ENCODE measurements at places on chromosomes 4 and X. TPM values are rescaled to one million over a fixed set of nuclear protein-coding genes. Genes with fewer than 3 reads are reported as not detected.

PWWP3B gene
- 22.3 TPM for polyA plus RNA-seq

TASL gene
- 0.66 TPM for polyA plus RNA-seq

ARSJ gene
- 1.6 TPM for polyA plus RNA-seq

- no peak for DNase-seq
- no peaks in the 10 kb centered on the region for H3K27me3 ChIP-seq
- H3K4me1 ChIP-seq = peaks cover 5% of the 10 kb centered on the region
- no peak overlapping the region for H3K27ac ChIP-seq
Observed at GRCh38 chr4:71255976-71256375, 82.8 kb upstream of the SLC4A4 start.

DNA sequence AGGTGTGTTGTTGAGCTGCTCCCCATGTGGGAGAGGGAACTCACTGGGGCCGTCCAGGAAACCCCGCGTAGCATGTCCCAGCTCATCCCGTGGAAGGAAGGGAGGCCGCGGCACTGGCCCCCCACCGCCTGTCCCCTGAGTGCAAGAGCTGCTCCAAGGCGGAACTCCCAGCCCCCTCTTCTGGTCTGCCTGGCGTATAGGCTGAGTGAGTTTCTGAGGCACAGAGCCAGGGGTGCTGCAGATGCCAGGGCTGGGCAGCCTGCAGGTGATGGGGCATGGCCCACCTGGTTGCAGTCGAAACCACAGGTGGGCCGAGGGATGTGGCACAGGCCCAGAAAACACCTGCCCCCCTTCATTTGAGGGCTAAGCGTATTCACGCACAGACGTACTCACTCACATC, 49.6 kb downstream of the ABLIM2 start:
- peaks cover 5% of the 10 kb centered on the region for H3K4me1 ChIP-seq
- H3K4me3 ChIP-seq = no peak overlapping the region
- no peak for DNase-seq
- H3K27ac ChIP-seq = no peak overlapping the region
- no peaks in the 10 kb centered on the region for H3K36me3 ChIP-seq

DNA sequence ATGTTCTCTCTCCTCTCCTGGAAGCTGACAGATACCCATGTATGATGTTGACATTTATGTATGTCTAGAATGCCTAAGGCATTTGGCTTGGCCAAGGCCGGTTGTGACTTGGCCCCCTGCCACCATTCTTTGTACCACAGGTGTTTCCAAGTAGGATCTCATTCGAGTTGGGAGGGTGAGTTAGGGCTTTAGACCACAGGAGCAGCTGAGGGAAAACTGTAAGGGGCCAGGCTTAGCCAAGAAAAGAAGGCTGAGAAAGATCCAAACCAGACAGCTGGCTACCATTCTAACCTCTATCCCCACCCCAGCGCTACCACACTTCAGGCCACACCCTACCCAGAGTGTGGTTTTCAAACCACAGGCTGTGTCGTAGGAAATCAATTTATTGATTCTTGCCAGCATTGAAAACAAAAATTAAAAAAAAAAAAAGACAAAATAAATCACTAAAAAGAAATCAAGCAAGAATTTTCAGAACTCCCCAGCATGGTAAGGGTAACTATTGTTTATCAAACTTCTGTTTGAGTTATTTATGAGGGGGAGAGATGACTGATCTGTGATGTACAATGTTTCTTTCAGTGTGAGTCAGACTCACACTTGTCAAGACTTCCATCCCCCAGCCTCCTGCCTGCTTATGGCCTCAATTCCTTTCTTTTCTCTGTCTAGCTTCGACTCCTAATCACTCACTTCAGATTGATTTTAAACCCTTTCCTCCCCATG, 9.9 kb downstream of the TMSB4X start:
- no peaks in the 10 kb centered on the region for H3K4me1 ChIP-seq
- no peaks in the 10 kb centered on the region for H3K36me3 ChIP-seq
- H3K27ac ChIP-seq = no peak overlapping the region

- no peaks in the 10 kb centered on the region for H3K27me3 ChIP-seq
- no peaks in the 10 kb centered on the region for H3K4me1 ChIP-seq
- H3K36me3 ChIP-seq = no peaks in the 10 kb centered on the region
Observed at GRCh38 chrX:77814210-77814609, 28.2 kb upstream of the ATRX start.

GRCh38 chr4:33200377-33200776, 2480.2 kb downstream of the PCDH7 start:
- no peaks in the 10 kb centered on the region for H3K4me1 ChIP-seq
- H3K27me3 ChIP-seq = no peaks in the 10 kb centered on the region
- DNase-seq = no peak
- H3K27ac ChIP-seq = no peak overlapping the region
- no peak overlapping the region for H3K4me3 ChIP-seq
- no peaks in the 10 kb centered on the region for H3K36me3 ChIP-seq

DNA sequence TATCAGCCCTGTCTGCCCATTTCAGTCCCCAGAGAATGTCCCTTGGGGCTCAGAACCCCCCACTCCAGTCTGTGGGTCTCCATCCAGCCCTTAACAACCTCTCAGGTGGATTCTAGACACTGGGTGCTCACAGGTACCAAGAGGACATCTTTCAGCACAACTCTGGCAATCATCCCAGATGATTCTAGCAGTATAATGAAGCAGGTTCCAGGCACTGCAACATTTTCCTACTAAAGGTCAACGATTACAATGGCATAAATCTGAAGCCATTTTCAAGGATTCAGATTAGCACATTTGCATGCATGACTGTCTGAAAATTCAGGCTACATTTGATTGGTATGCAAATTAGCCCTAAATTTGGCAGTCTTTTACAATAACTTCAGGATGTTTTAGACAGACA, 10.0 kb downstream of the SLC2A9 start:
- no peaks in the 10 kb centered on the region for H3K36me3 ChIP-seq
- no peaks in the 10 kb centered on the region for H3K4me1 ChIP-seq
- no peak overlapping the region for H3K27ac ChIP-seq
- H3K4me3 ChIP-seq = no peak overlapping the region

All from testis (tissue), 5 donors.